ENCODE measurements at places on chromosomes 11 and 22.

- no peak for DNase-seq
Observed at GRCh38 chr11:66851698-66852465, 5.0 kb upstream of the LRFN4 start.

- DNase-seq, result no peak
Observed at GRCh38 chr11:108662700-108663099, 2.2 kb upstream of the DDX10 start.

- no peak for DNase-seq
Observed at GRCh38 chr11:33021937-33022336, 6.3 kb downstream of the DEPDC7 start.

DNA sequence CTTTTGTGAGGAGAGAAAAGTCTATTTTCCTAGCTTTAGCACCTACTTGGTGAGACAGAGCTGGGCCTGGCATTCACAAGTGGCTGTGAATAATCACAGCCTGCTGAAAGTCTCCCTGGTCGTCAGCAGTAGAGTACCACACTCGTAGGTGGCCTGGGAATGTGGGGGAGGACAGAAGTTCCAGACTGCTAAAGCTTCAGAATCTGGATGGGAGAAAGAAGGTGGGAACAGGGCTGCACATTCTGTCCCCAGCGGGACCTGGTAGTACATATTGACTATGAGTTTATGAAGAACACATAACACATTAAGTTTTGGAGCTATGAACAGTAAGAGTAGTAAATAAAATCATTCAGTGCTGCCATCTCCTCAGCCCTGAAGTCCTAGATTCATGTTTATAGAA lies 19.0 kb upstream of the LIMK2 start:
- DNase-seq, result no peak

DNA sequence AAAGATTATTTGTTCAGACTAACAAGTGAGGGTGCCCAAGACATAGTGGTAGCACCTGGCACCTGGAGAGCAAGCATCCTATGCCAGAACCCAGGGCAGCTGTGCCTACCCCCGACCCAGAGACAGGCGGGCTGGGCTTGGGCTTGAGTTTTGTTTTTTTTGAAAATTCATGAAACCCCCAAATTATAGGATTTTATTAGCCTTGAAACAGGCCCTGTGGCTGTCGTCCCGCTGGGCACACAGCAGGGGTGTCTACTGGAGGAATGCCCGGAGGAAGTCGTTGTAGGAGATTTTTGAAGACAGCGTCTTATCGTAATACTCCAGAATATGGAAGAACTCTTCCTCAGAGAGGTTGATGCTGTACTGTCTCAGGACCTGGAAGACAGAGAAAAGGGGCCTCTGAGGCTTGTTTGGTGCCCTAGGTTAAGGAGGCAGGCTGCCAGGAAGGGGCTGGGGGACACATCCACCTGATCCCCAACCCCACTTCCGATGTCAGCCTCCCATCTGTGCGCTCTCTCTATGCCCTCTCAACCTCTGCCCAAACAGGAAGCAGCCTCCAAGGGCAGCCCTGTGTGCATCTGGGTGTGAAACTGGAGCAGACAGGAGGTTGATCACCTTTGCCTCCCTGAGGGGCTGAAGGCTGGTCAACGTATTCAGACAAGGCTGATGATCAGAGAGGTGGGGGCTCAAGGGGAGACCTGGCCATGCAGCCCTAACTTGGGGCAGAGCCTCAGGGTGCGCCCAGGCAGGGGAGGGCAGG lies 117.0 kb downstream of the MPPED1 start:
- DNase-seq, result no peak

GRCh38 chr11:44257338-44258189 lies 52.4 kb downstream of the ALX4 start:
- no peak for DNase-seq

DNA sequence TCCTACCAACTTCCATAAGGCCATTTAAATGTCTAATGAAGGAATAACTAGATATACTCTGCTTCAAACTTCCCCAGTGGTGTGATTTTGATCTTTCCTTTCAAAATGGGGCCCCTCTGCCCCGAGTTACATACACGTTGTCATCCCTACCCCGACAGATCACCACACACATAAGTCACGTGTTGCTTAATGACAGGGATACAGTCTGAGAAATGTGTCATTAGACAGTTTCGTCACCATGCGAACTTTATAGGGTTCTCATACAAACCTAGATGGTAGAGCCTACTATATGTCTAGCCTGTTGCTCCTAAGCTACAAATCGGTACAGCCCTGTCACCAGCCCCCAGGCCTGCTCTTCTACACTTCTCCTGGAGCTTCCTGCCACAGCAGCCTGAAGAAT lies 49.8 kb upstream of the SCUBE2 start:
- DNase-seq, result no peak
